Large intestine (tissue), 12 donors: ENCODE measurements at places on chromosomes 5 and 9.

- no peak for DNase-seq
Measured at GRCh38 chr5:173434270-173434669, 106.1 kb upstream of the STC2 start.

DNA sequence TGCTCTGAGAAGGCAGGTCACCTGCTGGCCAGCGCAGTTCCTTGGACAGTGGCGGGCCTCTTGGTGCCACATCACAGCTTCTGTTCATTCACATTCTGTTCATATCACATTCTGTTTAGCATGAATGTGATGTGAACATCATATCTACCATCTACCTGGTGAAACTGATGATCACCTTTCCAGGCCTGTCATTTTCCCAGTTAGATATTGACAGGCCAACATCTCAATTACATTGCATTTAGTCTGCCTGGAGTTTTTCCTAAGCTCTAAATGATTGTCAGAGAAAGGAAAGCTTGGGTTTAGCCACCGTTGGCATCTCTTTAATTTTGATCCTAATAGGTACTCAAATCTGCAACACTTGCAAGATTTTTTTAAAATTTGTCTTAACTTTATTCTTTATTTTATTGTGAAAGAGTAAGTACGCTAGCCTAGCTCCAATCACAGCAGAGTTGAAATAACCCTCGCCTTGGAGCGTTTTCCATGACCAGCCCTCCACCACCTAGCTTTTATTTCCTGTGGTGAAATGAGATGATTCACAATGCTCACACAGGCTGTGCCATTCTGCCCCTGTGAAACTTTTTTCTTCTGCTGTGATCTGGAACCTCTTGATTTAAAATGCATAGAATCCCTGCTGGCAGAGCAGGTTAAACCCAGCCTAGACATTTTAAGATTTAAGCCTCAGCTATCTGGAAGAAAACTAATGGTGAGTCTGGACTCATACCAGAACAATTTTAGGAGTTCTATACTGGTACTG, 225.0 kb downstream of the ESM1 start:
- no peak for DNase-seq

GRCh38 chr9:136329211-136329627, 1.9 kb downstream of the GPSM1 start:
- no peak for DNase-seq

DNA sequence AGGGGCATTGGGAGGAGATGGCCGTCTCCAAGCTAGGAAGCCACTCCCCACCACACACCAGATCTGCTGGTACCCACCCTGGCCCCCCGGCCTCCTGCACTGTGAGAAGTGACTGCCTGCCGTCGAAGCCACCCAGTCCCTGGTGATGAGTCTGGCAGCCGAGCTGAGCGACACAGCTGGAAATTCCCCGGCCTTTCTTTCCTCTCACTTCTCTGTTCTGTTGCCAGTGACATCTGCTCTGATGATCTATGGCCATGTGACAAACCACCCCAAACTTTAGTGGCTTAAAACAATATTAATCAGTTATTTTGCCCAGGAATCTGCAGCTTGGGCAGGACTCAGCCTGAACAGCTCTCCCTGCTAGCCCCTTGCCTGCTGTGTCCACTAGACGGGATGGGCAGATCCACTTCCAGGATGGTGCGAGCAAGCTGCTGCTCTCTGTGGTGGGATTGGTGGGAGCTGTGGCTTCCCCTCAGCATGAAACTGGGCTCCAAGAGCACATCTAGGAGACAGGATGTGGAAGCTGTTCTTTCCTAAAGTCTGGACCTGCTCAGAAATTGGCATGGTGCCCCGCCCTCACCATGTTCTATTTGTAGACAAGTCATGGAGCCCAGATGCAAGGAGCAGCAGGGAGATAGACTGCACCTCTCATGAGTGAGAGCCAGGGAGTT, 211.2 kb downstream of the GADD45G start:
- DNase-seq: no peak

DNA sequence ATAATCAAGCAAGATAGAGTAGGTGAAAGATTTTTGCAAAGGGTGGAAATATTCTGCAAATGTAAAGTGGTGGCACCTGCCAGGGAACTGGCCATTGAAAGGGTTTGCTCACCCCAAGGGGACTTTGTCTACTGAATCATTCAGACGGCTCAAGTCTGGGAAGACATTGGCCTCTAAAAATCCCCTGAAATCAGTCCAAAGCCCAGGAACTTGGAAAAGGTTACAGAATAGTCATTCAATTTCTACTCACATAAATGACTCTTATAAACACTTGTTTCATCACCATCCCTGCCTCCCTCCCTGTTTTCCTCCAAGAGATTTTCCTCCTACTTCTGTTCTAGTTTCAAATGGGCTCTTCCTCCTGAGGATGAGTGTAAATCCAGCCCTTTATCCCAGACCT, 28.5 kb downstream of the ZNF366 start:
- no peak for DNase-seq

DNA sequence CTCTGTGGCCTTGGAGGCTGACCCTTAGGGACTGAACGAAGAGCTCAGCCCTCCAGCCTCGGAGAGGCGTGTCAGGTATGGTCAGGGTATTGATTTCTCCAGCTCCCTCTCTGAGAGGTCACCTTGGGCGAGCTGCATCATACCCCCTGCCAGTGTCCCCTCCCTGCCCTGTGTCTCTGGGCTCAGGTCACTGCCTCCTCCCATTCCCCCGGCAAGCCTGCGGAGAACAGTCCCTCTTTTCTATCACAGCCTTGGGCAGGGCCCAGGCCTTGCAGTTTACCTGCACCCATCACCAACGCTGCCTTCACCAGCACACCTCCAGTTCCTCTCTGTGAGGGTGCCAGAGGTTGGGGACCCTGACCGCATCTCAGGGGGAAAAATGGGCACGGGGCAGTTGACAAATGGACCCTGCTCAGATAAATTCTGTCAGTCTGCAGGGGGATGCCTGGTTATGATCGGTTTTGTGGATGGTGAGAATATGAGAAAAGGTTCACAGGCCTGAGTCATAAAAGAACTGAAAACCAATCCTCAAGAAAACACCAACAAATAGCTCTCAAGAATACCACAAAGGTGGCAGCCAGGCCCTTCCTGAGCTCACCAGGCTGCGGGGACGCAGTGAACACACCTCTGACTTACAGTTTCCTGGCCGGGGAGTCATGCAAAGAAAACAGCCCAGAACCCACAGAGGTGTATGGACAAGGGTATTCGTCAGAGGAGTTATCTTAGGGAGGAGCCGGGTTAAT, 24.7 kb upstream of the RXRA start:
- DNase-seq: no peak
